Stimulated activated CD4-positive, alpha-beta T cell treated with anti-CD3 and anti-CD28 coated beads, Interleukin-2, amount 100 ng/mL, for 48 hours (primary cell): ENCODE measurements at places on chromosomes 12 and 14.

GRCh38 chr12:94078736-94079509 lies 69.5 kb upstream of the PLXNC1 start:
- no peak for DNase-seq

DNA sequence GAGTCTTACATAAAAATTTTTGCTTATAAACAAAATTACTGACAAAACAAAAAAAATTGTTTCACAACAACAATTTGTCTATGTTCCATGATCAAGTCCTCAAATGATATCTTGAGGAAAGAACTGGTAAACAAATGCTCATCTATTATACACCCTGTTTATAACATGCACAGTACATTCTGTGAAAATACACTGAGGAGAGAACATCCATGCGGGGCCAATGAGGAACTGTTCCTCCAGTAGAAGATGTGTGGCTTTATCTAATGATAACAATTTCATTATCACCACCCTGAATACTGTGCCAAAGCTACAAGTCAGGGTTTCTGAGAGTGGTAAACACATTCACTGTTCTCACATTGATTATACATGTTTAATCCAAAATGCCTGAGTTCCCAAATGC lies 10.8 kb downstream of the MLH3 start:
- no peak for DNase-seq

- no peak for DNase-seq
Observed at GRCh38 chr14:92495027-92495426, 18.6 kb upstream of the RIN3 start.

DNA sequence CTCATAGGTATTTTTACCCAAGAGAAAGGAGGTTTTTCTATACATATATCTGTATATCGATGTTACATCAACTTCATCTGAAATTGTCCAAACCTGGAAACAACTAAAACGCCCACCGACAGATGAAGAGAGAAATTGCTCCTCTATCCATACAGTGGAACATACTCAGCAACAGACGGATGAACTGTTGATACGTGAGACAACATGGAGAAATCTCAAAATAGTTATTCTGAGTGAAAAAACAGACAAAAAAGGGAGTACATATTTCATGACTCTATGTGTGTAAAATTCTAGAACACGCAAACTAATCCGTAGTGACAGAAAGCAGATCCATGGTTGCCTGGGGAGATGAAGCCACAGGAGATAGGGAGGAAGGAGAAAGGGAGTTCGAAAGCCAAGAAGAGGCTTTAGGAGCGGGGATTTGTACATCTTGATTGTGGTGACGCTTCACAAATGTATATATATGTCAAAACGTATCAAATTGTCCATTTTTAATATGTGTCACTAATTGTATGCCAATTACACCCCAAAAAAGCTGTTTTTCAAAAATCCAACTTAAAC lies 37.6 kb upstream of the C14orf180 start:
- DNase-seq: no peak

- no peak for DNase-seq
Observed at GRCh38 chr12:127582074-127582473, 684.9 kb upstream of the TMEM132C start.

GRCh38 chr12:110931315-110931728 lies 10.9 kb upstream of the MYL2 start:
- DNase-seq: no peak

DNA sequence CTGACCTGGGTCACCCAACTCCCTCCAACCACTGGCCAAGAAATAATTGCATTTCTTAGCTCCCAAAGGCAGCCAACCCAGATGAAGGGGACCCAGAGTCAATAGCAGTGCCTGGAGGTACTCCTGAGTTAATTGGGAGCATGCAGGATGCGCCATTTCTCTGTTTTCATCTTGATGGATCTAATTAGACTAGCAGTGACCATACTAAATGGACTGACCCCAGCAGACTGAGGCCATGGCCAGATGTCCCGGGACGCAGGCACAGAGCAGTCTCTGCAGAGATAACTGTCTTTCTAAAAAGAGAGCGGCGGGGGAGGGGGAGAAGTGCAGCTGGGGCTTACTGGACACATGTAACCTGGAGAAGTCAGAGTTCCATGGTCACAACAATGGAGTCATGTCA lies 53.2 kb upstream of the CMKLR1 start:
- DNase-seq: no peak

DNA sequence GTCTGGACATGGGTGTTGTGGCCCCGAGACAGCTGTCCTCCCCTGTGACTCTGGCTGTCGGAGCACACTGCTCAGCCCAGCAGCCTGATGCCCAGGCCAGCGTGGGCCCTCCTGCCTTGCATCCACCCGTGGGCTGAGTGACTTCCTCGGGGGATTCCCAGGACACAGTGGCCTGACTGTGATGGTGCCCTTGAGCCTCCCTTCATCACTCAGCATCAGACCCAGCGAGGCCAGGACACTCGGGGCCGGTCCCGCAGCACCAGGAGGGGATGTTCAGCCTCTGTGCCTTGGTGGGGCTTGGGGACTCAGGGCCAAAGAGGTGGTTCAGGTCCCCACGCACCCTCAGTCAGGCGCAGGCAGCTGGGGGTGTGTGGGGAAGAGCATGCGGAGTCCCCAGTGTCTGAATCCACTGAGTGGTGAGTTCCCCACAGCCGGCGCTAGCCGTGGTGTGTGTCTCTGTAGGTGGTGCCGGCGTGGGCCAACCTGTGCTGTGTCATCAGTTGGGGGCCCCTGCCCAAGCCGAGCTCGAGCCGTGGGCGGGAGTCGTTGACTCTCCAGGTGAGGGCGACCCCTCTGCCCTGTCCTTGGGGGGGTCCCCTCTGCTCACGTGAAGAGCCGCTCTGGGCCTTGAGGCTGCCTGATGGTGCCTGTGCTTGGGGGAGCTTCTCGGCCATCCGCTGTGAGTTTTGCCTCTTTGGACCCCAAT lies 185.8 kb downstream of the ADGRD1 start:
- DNase-seq: no peak

DNA sequence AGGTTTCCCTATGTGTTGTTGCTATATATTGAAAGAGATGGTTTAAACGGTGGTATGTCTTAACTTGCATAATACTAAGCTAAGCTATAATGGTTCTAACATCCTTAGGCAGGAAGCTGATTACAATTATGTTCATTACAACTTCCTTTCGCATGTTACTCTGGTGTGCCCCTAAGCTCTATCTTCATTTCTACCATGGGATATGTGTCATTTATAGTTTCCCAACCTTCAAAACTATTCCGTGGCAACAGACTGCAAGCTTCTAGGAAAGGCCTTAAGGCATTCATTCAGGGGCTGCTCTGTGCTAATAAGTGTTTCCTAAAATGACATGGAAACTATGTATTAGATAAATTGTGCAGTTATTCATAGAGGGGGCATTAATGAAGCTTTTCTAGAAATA lies 294.6 kb downstream of the GXYLT1 start:
- no peak for DNase-seq

DNA sequence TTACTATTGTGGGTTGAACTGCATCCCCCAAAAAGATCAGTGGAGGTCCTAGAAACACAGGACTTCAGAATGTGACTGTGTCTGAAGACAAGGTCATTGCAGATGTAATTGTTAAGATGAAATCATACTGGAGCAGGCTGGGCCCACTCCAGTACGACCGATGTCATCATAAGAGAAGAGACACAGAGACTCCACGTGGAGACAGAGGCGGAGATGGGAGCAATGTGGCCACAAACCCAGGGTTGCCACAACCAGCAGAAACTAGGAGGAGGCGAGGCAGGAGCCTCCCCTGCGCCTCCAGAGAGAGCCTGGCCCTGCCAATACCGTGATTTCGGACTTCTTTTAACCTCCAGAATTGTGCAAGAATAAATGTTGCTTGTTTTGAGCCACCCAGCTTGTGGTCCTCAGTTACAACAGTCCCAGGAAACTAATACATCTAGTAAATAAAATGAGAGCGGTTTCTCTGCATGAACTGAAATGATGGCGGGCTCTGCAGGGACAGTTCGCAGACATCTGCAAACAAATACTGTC lies 25.7 kb upstream of the FZD10 start:
- no peak for DNase-seq

- no peak for DNase-seq
Observed at GRCh38 chr14:37122288-37122687, 50.1 kb downstream of the SLC25A21 start.
